ENCODE measurements at places on chromosomes 4 and X. TPM values are rescaled to one million over a fixed set of nuclear protein-coding genes. Genes with fewer than 3 reads are reported as not detected.

DNA sequence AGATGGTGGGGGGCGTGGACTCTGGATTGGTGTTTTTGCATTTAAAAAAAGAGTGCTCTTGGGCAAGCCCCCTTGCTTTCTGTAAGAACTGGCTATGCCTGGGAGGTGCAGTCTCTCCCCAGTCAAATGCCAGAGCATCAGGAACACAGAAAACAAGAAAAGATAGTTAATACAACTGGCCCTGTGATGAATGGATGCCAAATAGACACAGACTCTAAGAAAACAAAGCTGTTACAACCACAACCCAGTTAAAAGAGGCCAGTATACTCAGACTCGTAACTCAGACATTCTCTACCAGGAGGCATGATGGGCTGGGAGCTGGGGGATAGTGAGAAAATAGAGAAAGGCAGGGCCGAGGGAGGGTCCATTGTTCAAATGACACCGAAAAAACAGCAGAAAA is 32.5 kb upstream of the C1QTNF7 start:
- H3K27me3 ChIP-seq = no peaks in the 10 kb centered on the region
- H3K4me1 ChIP-seq = peaks cover 5% of the 10 kb centered on the region
- H3K4me3 ChIP-seq = no peak overlapping the region
- no peaks in the 10 kb centered on the region for H3K36me3 ChIP-seq

The ARR3 gene
- not detected for total RNA-seq

- peak overlapping the region; percentile 90 for H3K4me3 ChIP-seq
- no peaks in the 10 kb centered on the region for H3K36me3 ChIP-seq
- peak; percentile 67 for DNase-seq
- H3K27ac ChIP-seq = peak overlapping the region; percentile 95
- no peaks in the 10 kb centered on the region for H3K27me3 ChIP-seq
- peaks cover 82% of the 10 kb centered on the region for H3K4me1 ChIP-seq
Measured at GRCh38 chr4:89298788-89299152, 8.8 kb downstream of the GPRIN3 start.

DNA sequence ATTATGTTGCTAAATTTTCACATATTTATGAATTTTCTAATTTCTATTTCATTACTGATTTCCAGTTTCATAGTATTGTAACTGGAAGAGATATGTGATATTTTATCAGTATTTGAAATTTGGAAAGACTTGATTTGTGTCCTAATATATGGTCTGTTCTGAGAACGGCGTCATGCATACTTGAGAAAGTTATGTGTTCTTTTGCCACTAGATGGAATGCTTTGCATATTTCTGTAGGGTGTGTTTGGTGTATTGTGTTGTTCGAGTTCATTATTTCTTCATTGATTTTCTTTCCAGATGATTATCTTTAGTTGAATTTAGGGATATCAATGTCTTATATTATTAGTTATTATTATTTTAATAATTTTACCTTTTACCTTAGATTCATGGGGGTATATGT is 110.6 kb upstream of the ITM2A start:
- H3K4me1 ChIP-seq = no peaks in the 10 kb centered on the region
- DNase-seq = no peak
- H3K36me3 ChIP-seq = no peaks in the 10 kb centered on the region
- no peak overlapping the region for H3K27ac ChIP-seq
- no peak overlapping the region for H3K4me3 ChIP-seq

DNA sequence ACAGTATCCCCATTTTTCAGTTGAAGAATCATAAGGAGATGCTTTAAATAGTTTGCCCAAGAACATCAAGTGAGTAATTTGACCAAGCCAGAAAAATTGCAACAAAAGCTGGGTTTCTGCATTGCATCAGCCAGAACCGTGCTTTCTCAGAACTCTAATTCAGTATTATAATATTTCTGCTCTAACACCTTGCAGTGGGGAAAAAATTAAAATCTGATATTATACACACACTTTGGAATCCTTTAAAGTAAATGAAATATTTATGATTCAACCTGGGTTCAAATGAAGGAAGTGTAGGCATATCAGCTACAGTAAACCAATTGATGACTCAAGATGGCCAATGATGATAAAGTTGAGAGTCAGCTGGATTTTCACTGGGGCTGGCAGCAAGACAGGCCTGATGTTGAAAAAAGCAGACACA is 387.6 kb upstream of the ZFP42 start:
- no peaks in the 10 kb centered on the region for H3K4me1 ChIP-seq
- H3K27me3 ChIP-seq = no peaks in the 10 kb centered on the region
- H3K4me3 ChIP-seq = no peak overlapping the region
- H3K27ac ChIP-seq = no peak overlapping the region
- no peak for DNase-seq
- no peaks in the 10 kb centered on the region for H3K36me3 ChIP-seq

GRCh38 chr4:676871-677235 is 2.5 kb downstream of the MYL5 start:
- H3K4me3 ChIP-seq = no peak overlapping the region
- peaks cover 5% of the 10 kb centered on the region for H3K36me3 ChIP-seq
- H3K27me3 ChIP-seq = no peaks in the 10 kb centered on the region
- DNase-seq = no peak

All from natural killer cell treated with Interleukin-12 subunit alpha and Interleukin-12 subunit beta and Interleukin-15 and Interleukin-18, amount 100 ng/mL, for 72 hours (primary cell).